ENCODE measurements at places on chromosomes 6 and 20.

DNA sequence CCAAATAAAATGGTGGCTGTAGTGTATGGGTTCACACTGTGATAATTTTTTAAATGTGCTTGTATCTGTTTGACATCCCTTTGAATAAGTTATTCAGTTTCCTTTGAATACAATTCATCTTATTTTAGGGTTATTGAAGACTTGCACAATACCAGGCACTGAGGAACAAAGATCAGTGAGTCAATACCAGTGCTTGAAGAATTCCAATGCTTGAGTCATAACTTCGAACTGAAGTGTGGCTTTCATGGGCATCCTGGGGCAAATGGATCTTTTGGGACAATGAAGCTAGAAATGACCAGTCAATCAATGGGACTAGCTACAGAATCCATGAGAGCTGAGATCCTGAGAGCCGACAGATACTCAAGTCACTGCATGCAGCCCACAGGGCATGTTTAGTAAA lies 349.9 kb upstream of the FLRT3 start:
- no peak for DNase-seq

- DNase-seq, result no peak
Measured at GRCh38 chr20:38125157-38126056, 39.7 kb downstream of the TGM2 start.

GRCh38 chr20:41617059-41617901 lies 897 bp downstream of the CHD6 start:
- DNase-seq, result peak; percentile 66

DNA sequence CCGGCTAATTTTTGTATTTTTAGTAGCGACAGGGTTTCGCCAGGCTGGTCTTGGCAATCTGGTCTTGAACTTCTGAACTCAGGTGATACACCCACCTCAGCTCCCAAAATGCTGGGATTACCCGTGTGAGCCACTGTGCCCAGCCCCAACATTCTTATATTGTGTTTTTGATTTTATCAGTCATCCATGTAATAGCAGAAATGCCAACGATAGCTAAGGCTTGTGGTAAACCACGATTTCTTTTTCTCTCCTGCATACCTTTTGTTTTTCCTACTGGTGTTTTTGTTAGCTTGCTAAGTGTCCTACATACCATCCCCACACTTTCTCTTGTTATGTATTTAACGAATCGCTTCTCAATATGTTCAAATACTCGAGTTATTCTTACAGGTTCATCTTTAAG lies 12.1 kb downstream of the PHACTR2 start:
- DNase-seq, result no peak

DNA sequence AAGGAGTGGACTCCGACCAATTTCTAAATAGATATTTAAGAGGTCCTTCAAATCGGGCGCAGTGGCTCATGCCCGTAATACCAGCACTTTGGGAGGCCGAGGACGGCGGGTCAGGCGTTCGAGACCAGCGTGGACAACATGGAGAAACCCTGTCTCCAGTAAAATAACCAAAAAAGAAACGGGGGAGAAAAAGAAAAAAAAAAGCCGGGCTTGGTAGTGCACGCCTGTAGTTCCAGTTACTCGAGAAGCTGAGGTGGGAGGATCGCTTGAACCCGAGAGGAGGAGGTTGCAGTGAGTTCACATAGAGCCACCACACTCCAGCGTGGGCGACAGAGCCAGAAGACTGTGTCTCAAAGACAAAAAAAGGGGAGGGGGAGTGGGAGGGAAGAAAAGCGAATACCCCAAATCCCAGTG lies 53.3 kb upstream of the HFE start:
- peak; percentile 35 for DNase-seq

DNA sequence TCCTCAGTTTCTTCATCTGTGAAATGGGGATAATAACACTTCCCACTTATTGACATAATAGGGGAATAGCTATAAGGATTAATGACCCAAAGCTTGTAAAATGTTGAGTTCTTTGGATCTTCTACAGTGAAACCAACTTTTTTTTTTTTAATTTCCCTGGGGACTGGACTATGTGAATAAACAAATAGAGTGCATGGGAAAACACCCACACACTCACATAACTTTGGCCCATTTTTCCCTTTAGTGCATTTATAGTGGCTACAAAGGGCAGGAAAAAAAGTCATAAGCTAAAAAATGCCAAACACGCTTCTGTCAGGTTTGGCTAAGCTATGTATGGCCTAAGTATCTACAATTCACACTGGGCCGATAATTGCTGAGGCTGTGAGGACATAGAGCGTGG lies 406.2 kb upstream of the JAG1 start:
- DNase-seq, result no peak

GRCh38 chr20:48503166-48503815 lies 324.5 kb downstream of the PREX1 start:
- DNase-seq, result no peak

- no peak for DNase-seq
Measured at GRCh38 chr20:50089787-50090177, 23.2 kb downstream of the UBE2V1 start.

- no peak for DNase-seq
Measured at GRCh38 chr20:8339349-8339748, 207.3 kb downstream of the PLCB1 start.

DNA sequence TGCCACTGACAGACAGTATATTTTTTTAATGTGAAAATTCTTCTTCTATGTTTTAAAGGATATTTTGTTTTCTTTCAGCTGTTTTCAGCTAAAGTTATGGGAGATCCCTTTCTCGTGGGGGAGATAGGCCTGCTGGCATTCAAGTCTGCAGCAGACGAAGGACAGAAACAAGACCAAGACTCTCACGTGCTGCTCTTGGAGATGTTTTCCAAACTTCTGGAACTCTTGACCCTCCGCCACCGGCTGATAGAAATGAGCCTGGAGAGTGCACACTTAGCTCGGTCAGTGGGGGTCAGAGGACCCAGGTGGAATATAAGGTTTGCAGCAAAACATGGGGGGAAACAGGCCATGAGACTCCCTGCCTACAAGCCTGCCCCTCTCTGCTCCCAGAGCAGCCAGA lies 120.5 kb downstream of the CD164 start:
- DNase-seq, result no peak

DNA sequence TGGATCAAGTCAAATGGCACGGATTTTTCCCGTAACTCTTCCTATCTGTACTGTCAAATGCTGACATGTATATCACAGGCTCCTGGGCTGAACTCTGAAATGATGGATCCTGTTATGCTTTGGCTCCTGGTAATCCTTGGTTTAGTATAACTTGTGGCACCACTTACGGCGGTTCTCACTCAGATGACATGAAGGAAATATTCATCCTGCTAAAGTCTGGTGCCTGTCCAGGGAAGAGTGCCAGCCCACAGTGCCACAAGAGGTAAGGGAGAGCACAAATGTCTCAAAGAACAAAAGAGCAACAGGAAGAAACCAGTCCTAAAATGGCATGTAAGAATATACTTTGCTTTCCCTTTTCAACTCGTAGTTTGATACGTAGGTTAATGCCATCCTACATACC lies 93.1 kb upstream of the TAB2 start:
- no peak for DNase-seq

GRCh38 chr6:41039060-41039998 lies at the start of gene UNC5CL:
Gene UNC5CL, minus strand, starts transcription at chr6:41039221. Its CDS starts 4,147 bp downstream, at chr6:41035074.
- DNase-seq, result peak; percentile 71

- DNase-seq, result no peak
Measured at GRCh38 chr6:27532820-27533538, 60.1 kb upstream of the ZNF184 start.

- no peak for DNase-seq
Measured at GRCh38 chr6:134359302-134359701, 41.4 kb upstream of the SGK1 start.

DNA sequence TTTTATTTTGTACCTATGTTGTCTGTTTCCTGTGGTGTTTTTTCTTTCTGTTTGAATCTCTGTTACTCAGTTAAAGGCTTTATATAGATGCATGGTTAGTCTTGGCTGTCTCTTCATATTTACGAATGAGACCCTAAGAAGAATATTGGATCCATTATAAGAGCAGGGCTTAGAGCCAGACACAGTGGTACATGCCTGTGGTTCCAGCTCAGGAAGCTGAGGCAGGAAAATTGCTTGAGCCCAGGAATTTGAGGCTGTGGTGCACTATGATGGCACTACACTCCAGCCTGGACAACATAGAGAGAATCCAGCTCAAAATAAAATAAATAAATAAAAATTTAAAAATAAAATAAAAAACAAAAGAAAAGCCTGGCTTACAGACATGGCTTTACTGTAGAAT lies 211.1 kb downstream of the SOD2 start:
- DNase-seq, result no peak

GRCh38 chr20:49230561-49231133 lies 11.4 kb downstream of the DDX27 start:
- DNase-seq, result no peak

DNA sequence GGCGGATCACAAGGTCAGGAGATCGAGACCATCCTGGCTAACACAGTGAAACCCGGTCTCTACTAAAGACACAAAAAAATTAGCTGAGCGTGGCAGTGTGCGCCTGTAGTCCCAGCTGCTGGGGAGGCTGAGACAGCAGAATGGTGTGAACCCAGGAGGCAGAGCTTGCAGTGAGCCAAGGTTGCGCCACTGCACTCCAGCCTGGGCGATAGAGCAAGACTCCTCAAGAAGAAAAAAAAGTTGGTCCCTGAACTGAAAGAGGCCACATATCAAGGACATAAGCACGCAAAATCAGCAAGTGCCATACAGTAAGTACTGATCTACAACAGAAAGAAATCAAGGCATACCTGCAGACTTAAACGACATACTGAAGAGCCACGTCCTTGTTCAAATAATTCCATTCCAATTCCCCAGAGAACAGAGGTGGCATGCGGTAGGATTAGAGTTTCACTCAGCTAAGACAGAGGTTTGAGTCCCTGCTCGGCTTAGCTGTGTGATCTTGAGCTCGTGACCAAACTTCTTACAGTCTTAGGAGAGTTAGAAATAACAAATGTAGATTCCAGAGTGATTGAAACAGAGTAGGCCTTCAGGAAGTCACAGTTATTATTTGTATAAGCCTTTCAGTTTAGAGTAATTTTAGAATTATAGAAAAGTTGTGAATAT lies 29.2 kb downstream of the B4GALT5 start:
- DNase-seq, result no peak

DNA sequence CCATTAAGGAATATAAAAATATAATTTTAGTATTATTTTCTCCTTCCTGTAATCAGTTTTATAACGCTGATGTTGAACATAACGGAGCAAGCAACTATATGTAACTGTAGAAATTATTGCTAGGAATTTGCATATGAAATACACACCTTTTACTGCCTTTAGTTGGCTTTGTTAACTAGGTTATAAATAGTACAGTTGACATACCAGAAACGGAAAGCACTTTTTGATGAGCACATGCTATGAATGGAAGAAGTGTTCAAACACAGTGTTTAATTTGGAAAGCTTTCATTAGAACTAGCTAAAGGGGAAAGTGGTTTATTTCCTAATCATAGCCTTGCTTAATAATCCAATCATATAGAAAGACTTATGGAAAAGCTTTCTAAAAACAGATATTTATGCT lies 25.3 kb upstream of the BEND3 start:
- no peak for DNase-seq

DNA sequence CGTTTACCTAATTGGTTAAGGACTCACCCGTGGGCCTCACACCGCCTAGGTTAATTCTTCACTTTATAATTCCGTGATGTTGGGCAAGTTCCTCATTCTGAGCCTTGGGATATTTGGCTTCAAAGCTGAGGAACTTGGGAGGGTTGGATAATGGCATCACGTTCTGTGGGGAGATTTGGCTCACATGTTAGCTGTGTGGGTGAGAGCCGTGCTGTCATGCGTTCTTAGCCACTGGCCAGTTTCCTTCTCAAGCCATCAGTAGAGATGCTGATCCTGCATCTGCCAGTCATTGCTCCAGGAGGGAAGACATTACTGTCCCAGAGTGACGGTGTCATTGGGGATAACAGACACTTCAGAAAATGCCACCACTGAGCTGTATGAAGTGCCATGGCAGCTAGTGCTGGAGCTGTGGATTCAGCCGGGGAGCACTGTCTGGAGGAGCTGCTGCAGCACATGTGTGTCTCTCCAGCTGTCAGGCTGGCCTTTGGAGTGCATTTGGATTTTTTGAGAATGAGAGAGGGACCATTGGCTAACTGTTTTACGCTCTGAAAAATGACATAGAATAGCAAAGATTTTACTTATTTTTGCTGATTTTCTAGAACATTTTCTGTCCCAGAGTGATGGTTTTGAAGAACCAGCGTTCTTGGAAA lies 16.5 kb downstream of the IGF2R start:
- DNase-seq, result no peak

GRCh38 chr20:63733117-63733516 lies 3.3 kb upstream of the LIME1 start:
- DNase-seq, result no peak

DNA sequence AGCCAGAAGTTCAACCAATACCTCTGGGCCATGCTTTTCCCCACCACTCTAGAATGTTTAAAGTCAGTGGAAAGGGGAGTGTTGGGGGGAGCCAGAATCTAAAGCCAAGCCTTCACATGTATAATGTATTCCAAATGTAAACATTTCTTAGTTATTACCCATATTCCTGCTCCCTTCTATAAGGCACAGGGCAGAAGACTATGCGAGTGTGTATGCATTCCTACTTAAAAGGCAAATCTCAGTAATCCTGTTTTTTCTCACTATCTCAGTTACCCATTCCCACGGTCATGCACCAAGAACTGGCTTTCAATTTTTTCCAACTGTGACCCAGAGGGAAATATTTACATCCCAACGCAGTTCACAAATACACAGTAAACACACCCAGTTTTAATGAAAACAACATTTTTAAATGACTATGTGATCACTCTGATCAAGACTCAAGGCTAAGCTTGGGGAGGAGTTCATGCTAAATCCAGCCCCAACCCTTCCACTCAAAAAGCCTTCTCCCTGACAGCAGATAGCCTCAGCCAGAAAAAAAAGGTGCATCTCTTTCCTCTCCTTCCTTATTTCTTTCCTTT lies 57.5 kb downstream of the EPB41L2 start:
- DNase-seq, result no peak

GRCh38 chr6:42022755-42023384 lies 27.5 kb upstream of the TAF8 start:
- peak; percentile 29 for DNase-seq

All from CD4-positive, alpha-beta T cell treated with Interleukin-17A for 4 hours (primary cell).